ENCODE measurements at places on chromosomes 13 and 19. TPM values are rescaled to one million over a fixed set of nuclear protein-coding genes. Genes with fewer than 3 reads are reported as not detected.

The FXYD1 gene
- total RNA-seq = 15.9 TPM

The KLK10 gene
- total RNA-seq = 7.4 TPM

The ZNF729 gene
- not detected for total RNA-seq

The CC2D1A gene
- total RNA-seq = 64.8 TPM

The GSX1 gene
- not detected for total RNA-seq

The ZNF71 gene
- 19.7 TPM for total RNA-seq

The C19orf38 gene
- total RNA-seq = 0.91 TPM

The NTF4 gene
- total RNA-seq = 7.0 TPM

The PCDH8 gene
- total RNA-seq = 6.0 TPM

The COL4A1 gene
- total RNA-seq = 132 TPM

The DCLK1 gene
- 3.9 TPM for total RNA-seq

The TEX29 gene
- 1.4 TPM for total RNA-seq

The ATCAY gene
- 3.9 TPM for total RNA-seq

DNA sequence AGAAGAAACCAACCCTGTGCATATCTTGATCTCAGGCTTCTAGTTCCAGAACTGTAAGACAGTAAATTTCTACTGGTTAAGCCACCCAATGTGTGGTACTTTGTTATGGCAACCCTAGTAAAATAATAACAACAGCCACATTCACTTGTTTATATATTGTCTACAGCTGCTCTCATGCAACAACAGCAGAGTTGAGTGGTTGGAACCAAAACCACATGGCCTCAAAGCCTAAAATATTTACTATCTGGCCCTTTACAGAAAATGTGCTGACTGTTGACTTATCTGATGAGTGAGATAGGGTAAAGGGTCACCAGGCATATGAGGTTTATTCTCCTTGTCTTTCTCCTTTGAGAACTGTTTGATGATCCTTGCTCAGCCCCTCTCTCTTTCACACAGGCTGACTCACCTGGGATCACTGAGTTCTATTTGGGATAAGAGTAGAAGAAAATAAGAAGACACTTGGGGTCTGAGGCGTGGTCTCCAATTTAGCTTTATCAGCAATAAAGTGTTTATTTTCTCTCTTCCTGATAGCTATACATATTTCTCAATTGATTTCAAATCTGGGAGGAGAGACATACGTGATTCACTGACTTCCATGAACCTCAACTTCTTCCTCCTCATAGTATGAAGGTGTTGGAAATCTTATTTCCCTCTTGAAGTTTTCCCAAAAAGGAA is 227.5 kb upstream of the STARD13 start:
- DNase-seq = no peak

DNA sequence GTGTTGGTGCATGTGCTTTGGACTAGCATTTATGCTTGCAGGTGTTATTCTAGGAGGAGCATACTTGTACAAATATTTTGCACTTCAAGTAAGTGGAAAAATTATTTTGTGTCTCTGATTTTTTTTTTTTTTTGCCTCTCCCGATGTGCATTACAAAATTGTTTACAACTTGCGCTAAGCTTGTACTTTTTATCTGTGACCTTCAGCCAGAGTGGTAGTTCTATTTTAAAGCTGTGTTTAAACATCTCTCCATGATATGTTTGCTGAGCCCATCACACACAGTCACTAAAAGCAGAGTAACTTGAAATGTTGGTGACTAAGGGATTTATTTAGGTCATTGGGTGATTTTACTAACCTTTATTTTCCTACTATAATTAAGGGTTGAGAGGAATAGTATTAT is 20.8 kb downstream of the ITM2B start:
- no peak for DNase-seq

DNA sequence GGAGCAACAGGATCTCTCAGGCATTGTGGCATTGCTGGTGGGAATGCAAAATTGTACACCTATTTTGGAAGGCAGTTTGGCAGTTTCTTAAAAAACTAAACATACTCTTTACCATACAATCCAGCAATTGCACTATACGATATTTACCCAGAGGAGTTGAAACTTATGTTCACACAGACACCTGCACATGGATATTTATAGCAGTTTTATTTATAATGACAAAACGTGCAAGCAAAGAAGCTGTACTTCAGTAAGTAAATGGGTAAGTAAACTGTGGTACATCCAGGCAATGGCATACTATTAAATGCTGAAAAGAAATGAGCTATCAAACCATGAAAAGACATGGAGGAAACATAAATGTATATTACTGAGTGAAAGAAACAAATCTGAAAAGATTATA is 71.6 kb upstream of the UBAC2 start:
- no peak for DNase-seq

DNA sequence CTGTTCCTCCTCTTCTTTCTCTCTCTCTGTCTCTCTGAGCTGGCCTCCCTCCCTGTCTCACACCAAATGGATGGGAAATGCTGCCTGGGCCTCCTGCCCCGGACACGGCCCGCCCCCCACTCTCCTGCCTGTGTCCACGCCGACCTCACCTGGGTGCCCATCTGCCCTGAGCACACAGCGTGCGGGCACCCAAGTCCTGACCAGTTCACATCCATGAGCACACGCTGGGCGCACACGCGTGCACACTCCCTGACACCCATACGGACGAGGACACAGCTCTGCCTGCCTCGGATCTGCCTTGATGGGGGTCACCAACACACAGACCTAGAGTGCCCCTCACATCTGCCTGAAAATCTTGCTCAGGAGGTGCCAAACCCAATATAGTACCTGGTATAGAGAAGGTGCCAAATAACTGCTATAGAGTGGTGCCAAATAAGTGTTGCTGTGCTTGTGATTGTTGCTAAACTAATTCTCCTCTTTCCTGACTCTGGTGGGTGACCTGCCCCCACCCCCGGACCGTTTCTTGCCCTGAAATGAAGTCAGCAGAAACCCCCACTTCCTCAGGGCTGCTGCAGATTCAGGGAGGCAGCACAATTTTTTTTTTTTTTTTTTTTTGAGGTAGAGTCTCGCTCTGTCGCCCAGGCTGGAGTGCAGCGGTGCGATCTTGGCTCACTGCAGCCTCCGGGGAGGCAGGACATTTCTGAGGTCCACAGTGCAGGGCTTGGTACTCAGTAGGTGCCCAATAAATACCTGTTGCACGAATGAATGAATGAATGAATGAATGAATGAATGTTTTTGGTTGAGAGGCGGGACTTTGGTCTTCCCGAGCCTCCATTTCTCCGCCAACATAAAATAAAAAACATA is 4.6 kb downstream of the NFIC start:
- DNase-seq = no peak

GRCh38 chr13:83350569-83350968 is 531.7 kb downstream of the SLITRK1 start:
- DNase-seq = no peak

DNA sequence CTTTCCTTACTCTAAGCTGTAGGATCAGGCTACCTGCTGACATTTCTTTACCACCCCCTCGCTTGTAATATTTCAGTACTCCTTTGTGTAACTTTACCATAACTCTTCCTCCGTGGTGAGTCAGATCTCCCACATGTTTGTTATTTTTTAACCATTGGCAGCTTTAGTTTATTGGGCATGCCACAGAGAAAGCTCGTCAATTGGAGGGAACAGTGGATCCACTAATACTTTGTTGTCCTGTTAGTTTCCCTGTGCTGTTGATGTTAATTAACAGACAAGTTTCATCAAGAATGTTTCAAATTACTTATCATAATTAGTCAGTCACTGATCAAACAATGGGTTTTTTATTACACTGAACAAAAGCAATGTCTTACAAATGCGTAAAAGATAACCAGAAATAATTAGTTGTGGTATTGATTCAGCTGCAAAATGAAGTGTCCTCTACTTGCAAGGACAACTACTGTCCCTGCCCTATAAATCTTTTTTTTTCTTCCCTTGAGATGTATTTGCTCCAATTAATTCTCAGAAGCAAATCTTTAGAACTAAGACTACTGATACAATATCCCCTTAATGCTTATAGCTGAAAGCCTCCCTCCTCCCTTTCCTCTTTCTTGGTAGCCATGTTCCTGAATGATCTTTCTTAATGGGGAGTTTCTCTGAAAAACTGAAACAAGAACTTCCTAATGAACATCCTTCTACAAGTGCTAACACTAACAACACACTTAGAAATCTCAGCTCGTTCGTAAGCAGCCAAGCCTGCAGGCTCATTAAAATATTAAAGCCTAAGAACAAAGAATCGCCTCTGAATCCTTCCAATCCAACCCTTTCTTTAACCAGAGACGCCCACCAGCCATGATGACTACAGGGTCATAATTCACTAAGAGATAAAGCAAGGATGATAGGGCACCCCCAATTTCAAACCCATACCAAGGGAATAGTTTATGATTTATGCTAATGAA is 22.2 kb downstream of the EFNB2 start:
- DNase-seq = no peak

DNA sequence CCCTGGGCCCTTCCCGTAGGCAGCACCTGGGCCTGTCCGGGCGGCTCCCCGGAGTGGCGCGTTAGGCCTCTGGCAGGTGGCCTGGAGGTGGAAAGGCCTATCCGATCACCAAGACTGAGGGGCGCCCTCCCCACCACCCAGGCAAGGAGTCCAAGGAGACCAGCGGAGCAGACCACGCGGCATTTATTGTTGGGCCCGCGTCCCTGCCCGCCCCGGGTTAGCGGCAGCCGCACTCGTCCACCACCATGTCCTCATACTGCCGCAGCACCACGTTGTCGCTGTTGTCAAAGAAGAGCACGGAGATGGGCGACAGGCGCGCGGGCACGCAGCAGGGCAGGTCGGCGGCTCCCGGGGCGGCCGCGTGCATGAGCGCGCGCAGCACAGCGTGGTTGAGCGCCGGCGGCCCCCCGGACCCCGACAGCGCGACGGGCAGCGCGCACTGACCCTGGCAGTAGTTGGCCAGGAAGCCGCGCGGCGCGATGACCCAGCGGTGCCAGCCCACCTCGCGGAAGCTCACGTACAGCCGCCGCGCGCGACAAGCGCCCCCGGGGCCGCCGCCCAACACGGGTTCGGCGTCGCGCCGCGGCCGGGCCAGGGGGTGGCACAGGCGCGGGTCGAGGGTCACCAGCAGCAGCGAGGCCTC is 27.5 kb downstream of the CERS1 start:
- no peak for DNase-seq

GRCh38 chr19:19230999-19231398 is 19.2 kb downstream of the NCAN start:
- DNase-seq = no peak

GRCh38 chr13:114313061-114313860 is 1.0 kb upstream of the CHAMP1 start:
- DNase-seq = no peak

DNA sequence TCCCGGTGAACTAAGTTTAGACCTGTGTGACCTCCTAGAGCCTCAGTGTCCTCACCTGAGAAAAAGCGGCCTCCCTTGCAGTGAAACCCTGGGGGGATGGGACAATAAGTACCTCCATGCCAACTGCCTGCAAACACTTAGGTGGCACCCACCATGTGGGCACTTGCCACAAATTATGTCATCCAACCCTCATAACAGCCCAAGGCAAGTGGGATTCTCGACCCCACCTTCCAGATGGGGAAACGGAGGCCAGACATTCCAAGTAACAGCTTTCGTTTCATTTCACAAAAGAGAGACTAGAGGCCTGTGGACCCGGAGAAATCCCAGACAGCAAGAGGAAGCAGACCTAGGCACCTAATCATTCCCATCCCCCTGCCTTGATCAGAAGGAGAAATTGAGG is 6.9 kb downstream of the REX1BD start:
- no peak for DNase-seq

- DNase-seq = peak; percentile 48
Observed at GRCh38 chr19:50414864-50415660, 3.7 kb upstream of the SPIB start.

DNA sequence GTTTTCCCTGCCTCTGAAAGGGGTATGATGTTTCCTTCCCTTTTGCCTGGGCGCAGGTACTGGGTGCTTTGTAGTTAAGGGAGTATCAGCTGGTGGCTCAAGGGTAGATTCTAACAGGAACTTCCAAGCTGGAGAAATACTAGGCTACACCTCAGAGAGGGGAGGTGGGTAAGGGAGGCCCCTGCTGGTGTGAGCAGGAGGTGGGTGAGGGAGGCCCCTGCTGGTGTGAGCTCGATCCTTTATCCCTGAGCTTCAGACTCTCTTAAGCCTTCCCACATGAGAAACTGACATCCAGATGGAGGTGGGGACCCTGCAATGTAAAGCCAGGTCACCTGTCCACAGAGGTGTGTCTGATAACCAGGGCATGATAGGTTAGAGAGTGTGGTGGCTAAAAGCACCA is 32.1 kb downstream of the CYP2B6 start:
- no peak for DNase-seq

- DNase-seq = no peak
Observed at GRCh38 chr19:36573895-36574720, 1.0 kb upstream of the ZNF529 start.

- no peak for DNase-seq
Observed at GRCh38 chr19:45428384-45429231, 4.9 kb upstream of the ERCC1 start.

DNA sequence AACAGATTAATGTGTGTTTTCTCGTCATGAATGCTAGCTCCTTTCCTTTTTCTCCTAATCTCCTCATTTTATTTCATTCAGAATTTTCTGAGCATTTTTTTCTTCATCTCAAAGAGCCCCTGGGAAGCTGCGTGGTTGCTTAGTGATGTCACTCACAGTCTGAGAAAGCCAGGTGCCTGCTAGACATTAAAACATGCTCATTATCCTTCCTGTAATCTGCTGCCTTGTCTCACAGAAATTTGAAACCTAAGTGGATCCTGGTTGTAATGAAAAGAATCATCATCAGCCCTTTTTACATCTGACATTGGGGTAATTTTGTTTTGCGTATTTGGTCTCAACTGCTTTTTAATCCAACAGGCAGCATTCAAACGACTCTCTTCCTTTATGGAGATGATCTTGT is 108.2 kb upstream of the RNF113B start:
- no peak for DNase-seq

- no peak for DNase-seq
Observed at GRCh38 chr19:44875666-44876451, 15.2 kb upstream of the TOMM40 start.

GRCh38 chr19:17026706-17027534 is at the start of gene CPAMD8:
TSS of gene CPAMD8 (minus strand) at chr19:17026810. CDS start at chr19:17026642, 168 bp downstream.
- no peak for DNase-seq

GRCh38 chr19:21210037-21210621 is 68.3 kb downstream of the ZNF431 start:
- no peak for DNase-seq

- DNase-seq = no peak
Observed at GRCh38 chr13:111472083-111472482, 151.6 kb downstream of the TEX29 start.

- DNase-seq = no peak
Observed at GRCh38 chr13:37647031-37647650, 48.6 kb upstream of the POSTN start.

GRCh38 chr13:95474992-95475391 is 77.5 kb upstream of the CLDN10 start:
- DNase-seq = no peak

- no peak for DNase-seq
Observed at GRCh38 chr19:38812841-38813320, at the start of gene LGALS4. TSS of gene LGALS4 (minus strand) at chr19:38812945. CDS start at chr19:38812886, 59 bp downstream.

GRCh38 chr13:94829837-94830365 is 117.6 kb upstream of the SOX21 start:
- no peak for DNase-seq

DNA sequence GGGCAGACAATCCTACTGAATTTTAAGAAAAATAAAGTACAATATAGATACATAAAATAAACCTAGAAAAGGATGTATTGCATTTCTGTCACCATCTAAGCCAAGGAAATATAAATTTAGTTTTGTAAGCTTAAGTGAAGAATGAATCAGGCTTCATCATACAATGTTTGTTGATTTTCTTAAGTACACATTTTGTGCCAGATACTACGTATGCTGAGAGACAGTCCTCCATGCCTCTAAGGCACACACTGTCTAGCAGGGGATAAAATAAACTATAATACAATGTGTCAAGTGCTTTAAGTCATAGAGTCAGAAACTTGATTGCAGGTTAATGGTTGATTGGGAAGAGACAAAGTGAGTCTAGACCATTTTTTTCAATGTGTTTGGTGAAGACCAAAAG is 465.7 kb downstream of the TBC1D4 start:
- DNase-seq = no peak

All from prostate gland (tissue), 2 donors.